ENCODE measurements at places on chromosomes 6 and 20.

- no peak for DNase-seq
Observed at GRCh38 chr20:51169813-51170212, 146.9 kb upstream of the KCNG1 start.

GRCh38 chr20:59364611-59365010 lies 64.2 kb downstream of the EDN3 start:
- DNase-seq, result no peak

- DNase-seq, result no peak
Observed at GRCh38 chr6:1834207-1834606, 224.5 kb downstream of the FOXC1 start.

DNA sequence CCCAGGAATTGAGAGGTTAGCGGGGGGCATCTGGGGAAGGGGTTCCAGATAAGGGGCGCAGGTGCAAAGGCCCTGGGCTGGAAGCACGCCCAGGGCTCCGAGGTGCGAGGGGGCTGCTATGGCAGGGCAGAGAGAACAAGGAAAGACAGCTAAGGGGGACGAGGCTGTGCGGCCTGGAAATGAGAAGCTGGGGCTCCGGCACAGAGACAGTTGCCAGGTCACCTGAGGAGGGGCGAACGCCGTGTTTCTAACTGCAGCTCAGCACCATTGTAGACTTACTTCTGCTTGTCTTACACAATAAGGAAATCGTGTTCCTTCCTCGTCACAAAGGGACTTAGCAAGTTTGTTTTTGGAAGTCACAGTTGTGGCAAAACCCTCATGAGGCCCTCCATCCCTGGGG lies 68.9 kb upstream of the TBXT start:
- no peak for DNase-seq

- DNase-seq, result no peak
Observed at GRCh38 chr20:63457737-63458136, 14.7 kb downstream of the KCNQ2 start.

DNA sequence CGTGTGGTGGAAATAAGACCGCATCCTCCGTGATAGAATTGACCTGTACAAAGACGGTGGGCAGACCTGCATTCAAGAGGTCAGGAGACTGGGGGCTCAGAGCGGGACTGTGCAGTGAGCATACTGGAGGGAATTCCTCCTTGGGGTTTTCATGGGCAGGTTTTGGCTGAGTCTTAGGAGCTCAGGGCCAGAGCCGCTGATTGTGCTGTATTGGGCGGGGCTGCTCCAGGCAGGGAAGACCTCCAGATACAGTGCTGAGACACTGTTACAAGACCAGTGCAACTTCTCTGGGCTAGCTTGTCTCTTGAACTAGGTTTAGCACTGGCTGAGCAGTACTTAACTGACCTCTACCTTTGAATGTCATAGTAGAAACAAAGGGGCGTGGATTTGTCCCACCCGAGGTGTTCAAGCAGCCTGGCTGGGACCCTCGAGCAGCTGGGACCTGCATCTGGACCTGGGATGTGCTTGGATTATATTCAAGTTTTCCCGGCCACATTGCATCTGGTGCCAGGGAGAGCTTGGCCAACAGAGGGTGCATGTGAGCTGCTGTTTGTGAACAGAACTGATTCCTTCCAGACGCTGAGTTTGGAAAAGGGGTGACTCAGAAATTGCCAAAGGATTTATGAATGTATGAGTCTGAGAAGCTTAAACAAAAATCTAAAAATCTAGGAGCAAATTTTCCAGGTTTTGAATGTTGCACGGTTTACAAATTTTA lies 33.4 kb upstream of the SLC22A1 start:
- DNase-seq, result peak; percentile 78

DNA sequence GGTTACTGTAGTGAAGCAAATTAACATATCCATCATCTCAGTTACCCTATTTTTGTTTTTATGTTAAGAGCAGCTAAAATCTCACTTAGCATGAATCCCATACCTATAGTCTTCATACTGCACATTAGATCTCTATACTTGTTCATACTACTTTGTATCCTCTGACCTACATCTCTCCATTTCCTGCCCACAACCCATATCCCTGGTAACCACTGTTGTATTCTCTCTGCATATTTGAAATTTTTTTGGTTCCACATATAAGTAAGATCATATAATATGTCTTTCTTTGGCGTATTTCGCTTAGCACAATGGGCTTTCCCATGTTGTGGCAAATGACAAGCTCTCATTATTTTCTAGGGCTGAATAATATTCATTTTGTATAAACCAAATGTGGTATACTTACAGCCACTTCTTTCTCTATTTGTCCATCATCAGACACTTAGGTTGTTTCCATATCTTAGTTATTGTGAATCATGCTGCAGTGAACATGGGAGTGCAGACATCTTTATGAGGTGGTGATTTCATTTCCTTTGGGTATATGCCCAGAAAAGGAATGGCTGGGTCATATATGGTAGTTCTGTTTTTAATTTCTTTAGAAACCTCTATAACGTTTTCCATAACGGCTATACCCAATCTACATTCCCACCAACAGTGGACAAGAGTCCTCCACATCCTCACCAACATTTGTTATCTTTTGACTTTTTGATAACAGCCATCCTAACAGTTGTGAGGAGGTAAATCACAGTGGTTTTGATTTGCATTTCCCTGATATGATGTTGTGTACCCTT lies 39.8 kb downstream of the BACH2 start:
- peak; percentile 88 for DNase-seq

- peak; percentile 45 for DNase-seq
Observed at GRCh38 chr20:35619196-35620095, 3.8 kb downstream of the SPAG4 start.
